Hematopoietic multipotent progenitor cell treated with erythropoietin and hydrocortisone succinate and interleukin-3 and kit ligand, for 8 days (in vitro differentiated cells): ENCODE measurements at places on chromosomes 4 and X.

- no peak for DNase-seq
Observed at GRCh38 chr4:188132232-188132631, 7.0 kb upstream of the TRIML1 start.

DNA sequence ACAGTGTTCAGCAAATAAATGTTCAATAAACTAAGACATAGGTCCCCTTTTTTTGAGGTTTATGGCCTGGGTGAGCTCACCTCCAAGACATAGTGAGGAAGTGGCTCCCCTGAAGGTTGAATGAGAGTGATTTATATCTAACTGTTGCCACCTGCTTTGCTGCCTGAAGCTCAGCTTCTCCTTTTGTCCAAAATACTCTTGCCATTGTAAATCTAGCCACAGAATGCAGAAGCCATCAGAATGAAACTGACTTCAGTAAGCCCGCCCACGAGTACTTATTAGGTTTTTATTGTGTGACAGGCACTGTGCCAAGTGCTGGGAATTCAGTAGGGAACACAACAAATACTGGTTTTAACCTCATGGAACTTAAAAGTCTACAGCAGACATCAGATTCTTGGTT is 18.0 kb downstream of the SPINK2 start:
- DNase-seq: peak; percentile 16

DNA sequence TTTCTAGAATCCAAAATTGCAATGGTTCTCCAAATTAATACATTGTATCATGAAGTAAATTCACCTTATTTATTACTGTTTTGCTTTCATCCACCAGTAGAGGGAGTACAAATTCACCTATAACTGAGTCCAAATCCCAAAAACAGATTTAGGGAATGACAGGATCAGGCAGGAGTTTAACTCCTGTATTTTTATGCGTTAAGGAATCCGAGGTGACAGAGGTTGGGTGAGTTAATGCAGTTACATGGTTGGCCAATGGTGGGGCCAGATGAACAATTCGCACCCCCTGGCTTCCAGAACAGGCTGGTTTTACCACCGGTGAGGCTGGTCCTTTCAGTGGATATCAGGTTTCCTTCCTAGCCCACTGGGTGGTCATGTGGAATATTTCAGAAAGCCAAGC is 82.4 kb downstream of the MTNR1A start:
- peak; percentile 10 for DNase-seq

GRCh38 chr4:147813973-147814372 is 82.1 kb downstream of the ARHGAP10 start:
- DNase-seq: no peak

DNA sequence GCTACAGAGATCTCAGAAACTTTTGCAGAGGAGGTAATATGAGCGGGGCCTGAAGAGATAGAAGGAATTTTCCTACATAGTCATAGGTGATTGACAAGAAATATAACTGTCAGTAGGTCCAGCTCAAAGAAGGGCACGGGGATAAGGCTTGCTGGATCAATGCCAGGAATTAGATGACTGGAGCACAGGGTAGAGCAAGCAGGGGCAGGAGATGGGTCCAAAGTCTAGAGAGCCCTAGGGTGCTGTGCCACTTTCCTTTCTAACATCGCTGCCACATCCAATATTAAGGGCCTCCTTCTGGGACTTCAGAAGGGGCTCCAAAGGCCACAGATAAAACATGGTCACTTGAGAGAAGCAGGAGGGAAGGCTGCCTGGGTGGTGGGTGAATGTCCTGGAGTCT is 402.2 kb downstream of the MID1IP1 start:
- peak; percentile 16 for DNase-seq

- DNase-seq: no peak
Observed at GRCh38 chrX:44891642-44892041, 18.7 kb downstream of the KDM6A start.

- no peak for DNase-seq
Observed at GRCh38 chr4:101954975-101955678, 164.6 kb downstream of the BANK1 start.

- no peak for DNase-seq
Observed at GRCh38 chr4:88803600-88804096, 106.0 kb upstream of the NAP1L5 start.

- peak; percentile 44 for DNase-seq
Observed at GRCh38 chr4:67909905-67910584, 26.2 kb upstream of the TMPRSS11D start.
